COR-L47 (cell line): ENCODE measurements at places on chromosomes 5 and 9.
A peak's percentile ranks its signal among the peaks of the same experiment; 100 is the strongest.

DNA sequence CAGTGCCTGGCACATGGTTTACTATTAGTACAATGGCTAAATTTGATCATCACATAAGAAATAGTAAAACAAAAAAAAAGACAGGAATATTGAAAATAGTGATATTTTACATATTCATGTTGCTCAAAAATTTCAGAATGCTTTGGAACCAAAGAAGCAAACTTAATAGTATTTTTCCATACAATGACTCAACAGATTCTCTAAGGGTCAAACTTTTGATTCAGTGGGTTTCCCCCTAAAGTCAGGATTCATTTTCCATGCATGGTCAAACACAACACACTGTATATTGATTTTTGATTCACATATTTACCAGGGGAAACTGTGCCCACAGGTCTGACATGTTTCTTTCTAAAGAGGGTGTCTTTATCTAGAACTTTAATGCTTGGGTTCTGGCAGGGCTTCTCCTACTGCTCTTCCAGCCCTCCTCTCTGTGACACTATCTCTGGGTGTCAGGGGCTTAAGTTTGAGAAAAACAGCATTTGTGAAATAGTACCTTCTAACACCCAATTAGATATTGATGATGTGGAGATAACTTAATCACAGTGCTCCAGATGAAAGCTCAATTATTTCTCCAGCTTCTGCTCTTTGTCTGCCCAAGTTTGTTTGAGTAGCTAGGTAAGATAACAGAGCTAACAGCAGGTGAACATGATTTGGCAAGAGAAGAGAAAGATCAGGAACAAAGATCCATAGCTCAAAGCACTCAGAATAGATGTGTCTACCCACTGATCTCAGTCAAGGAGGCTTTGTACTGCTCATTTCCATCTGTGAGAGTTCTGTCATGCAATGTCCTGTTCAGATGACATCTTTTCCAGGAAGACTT, 35.5 kb upstream of the ELL2 start:
- DNase-seq, result peak; percentile 19

GRCh38 chr5:39716532-39717028, 291.8 kb upstream of the DAB2 start:
- DNase-seq, result no peak

DNA sequence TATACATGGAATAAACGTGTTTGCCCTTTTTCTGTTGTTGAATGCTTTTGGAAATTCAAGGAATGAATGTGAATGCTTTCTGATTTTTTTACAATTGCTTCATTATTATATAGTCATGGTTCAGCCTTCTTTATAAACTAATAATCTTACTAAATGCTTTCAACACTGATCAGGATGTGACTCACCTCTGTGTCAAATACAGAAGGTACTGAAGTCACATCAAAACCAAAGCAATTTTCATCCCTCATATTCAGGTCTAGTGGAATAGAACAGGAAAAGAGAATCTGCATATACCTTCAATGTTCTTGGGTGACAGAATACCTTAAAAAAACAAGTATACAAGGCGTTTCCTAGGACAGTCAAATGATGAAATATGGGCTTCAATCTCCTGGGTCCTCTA, 170.7 kb downstream of the PDE4D start:
- no peak for DNase-seq

DNA sequence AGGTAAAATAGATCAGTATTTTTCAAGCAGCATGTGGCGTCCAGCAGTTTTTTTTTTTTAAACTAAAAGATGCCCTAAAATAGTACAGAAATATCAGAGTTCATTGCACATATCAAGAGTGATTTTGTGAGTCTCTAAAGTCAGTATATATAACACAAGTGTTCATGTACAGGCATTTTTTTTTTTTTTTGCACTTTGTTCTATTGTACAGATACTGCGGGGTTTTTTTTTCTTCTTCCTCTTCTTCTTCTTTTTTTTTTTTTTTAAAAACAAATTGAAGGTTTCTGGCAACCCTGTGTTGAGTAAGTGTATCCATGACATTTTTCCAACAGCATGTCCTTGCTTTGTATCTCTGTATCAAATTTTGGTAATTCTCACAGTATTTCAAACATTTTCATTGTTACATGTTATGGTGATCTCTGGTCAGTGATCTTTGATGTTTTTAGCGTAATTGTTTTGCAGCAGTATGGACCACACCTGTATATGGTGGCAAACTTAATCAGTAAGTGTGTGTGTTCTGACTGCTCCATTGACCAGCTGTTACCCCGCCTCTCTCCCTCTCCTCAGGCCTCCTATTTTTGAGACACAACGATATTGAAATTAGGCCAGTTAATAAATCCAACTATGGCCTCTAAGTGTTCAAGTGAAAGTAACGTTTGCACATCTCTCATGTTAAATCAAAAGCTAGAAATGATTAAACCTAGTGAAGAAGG, 76.8 kb downstream of the TRIO start:
- no peak for DNase-seq

DNA sequence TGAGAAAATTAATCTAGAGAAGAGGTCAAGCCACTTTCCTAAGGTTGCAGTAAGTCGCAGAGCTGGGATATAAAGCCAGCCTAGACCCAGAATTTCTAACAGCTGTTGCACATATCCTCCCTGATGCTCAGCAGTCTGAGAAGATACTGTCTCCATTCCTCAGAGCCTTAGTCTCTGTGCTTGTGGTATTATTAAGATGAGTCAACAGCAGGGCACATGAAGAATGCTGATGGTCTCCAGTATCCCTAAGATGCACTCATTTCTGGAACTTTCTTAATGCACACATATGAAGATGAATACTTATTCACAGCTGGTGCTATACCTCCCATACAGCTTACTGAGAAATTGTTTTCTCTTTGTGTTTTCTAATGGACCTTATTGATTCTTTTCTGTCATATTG, 32.5 kb downstream of the SGCD start:
- no peak for DNase-seq

- no peak for DNase-seq
Observed at GRCh38 chr9:6631207-6631512, 14.4 kb downstream of the GLDC start.
